Aortic smooth muscle cell (primary cell): ENCODE measurements at places on chromosomes 1 and 21. TPM values are rescaled to one million over a fixed set of nuclear protein-coding genes. Genes with fewer than 3 reads are reported as not detected.

PLPPR5 gene
- not detected in 2 replicates for total RNA-seq

TMOD4 gene
- total RNA-seq = 0.56 TPM in 1 of 2 replicates, not detected in the other

PPIAL4G gene
- 0.06 TPM in 1 of 2 replicates, not detected in the other for total RNA-seq

PER3 gene
- total RNA-seq = 7.1 and 11.4 TPM in 2 replicates

SPRR2G gene
- not detected in 2 replicates for total RNA-seq

FCRL2 gene
- not detected in 2 replicates for total RNA-seq

SAMD13 gene
- total RNA-seq = 0.92 and 1.1 TPM in 2 replicates

LTN1 gene
- 22.3 and 23.0 TPM in 2 replicates for total RNA-seq

CHML gene
- 6.9 and 7.7 TPM in 2 replicates for total RNA-seq

STUM gene
- not detected in 2 replicates for total RNA-seq

LRRC71 gene
- total RNA-seq = 0.13 and 0.75 TPM in 2 replicates

TMEM125 gene
- total RNA-seq = not detected in 2 replicates

INKA2 gene
- 1.4 and 7.1 TPM in 2 replicates for total RNA-seq

ROR1 gene
- 7.8 and 11.5 TPM in 2 replicates for total RNA-seq

FAM72A gene
- total RNA-seq = 3.5 and 4.4 TPM in 2 replicates

PSMD4 gene
- total RNA-seq = 243 and 269 TPM in 2 replicates

GJA4 gene
- total RNA-seq = 1.1 and 1.6 TPM in 2 replicates

EVA1C gene
- 24.5 and 47.8 TPM in 2 replicates for total RNA-seq

CELSR2 gene
- total RNA-seq = 1.1 and 1.5 TPM in 2 replicates

TCP10L gene
- total RNA-seq = 0.25 and 0.26 TPM in 2 replicates
